ENCODE measurements at places on chromosomes 5 and 9.

DNA sequence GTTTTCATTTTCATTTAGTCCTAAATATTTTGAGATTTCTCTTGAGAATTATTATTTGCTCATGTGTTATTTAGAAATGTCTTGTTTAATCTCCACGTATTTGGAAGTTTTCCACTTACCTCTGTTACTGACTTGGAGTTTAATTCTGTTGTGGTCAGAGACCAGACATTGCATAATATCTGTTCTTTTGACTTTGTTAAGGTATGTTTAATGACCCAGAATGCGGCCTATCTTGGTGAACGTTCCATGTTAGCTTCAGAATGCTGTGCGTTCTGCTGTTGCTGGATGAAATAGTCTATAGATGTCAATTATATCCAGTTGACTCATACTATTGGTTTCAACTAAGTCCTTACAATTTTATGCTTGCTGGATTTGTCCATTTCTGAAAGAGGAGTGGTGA is 325.3 kb upstream of the TARS1 start:
- no peak for DNase-seq

GRCh38 chr5:54341971-54342370 is 31.6 kb upstream of the ARL15 start:
- no peak for DNase-seq

DNA sequence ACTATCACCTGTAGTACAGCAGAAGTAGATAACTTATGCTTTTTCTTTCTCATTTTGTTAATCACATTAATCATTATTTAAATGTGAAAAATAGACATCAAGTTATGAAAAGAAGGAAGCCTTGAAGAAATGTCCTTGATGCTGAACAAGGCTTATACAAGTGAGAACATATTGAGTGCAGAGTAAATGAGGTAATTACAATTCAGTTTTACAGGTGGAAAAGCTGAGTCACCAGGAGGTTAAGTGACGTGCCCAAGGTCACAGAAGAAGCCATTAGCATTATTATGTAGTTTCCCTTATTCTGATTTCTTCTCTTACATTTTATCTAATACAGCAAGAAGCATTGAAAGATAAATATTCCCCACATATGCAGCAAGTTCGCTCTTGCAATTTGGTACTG is 998.5 kb upstream of the CDH6 start:
- no peak for DNase-seq

GRCh38 chr5:93189707-93190120 is 391.3 kb downstream of the NR2F1-AS1 start:
- DNase-seq: no peak

Data from D341Med (cell line).